ENCODE measurements at places on chromosomes 6 and 20.

DNA sequence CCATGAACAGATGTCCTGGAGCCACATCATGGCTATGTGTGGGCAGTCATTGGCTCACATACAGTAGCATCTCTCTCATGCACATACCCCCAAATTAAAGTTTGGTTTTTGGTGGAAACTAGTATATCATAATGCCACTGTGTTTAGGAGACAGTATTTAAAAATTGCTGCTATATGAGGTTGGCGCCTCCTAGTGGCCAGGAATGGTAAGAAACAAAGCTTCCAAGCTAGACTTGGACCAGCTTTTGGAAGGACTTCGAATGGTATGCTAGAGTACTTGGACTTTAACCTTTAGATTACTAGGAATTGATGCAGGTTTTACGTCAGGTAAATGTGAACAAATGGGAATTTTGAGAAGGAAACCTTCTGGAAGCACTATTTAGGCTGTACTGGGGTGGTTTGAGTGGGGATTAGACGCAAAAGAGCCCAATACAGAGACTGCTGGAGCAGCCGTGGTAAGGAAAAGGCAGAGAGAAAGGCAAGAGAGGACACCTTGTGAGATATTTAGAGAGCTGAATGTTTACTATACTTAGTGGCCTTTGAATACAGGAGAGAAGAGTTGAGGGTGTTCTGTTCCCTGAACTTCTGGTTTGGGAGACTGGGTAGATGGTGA, 23.8 kb downstream of the PRSS35 start:
- DNase-seq = no peak

GRCh38 chr20:4053071-4053919, 37.9 kb upstream of the RNF24 start:
- DNase-seq = no peak

DNA sequence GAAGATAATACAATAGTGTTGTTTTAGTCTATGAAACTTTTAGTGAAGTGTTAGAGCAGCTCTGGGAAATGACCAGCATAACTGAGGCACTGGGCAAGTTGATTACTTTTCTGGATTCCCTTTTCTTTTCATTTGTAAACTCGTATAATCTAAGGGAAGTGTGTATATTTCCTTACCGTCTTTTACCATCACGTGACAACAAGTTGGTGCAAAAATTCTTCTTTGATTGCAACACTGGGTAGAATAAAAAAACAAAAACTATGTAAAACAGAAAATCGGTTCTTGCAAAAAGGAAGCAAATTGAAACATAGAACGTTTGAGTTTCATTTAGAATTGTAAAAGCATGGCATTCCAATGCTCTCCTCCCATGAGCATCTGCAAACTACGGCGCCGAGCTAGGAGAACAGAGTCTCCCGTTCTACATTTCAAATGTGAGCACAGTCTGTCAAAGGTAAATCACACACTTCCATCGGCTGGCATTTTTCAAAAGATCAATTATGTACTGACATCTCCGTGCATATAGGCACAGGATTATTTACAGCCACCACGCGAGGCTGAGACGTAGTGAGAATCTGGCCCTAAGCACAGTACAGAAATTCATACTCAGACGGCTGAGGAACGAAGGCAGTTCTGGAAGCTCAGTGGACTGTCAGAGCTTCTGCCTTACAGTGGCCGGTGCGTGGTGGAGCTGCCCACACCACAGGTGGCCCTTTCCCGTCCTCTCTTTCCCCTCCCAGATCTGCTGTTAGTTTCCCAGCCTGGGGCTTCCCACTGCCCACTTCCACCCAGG, 314.0 kb downstream of the BMP7 start:
- no peak for DNase-seq

DNA sequence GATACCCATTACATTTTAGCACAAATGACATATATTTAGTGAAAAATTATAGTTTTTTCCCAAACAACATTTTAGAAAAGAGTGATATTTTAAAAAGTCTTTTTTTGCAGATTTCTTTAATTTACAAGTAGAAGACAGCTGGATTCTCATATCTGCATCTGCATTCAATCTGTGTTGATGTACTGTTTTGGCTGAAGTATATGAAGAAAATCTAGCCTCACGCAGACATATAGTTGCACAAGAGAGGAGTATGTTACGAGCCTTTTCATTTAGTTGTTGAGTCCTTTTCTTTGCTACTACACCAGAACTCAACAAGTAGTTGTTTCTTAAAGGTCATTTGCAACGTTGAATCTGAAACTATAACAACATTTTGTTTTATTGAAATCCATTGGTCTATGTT, 314.3 kb upstream of the SUPT3H start:
- DNase-seq = no peak

- DNase-seq = no peak
Observed at GRCh38 chr20:8964959-8965562, 103.8 kb upstream of the PLCB4 start.

GRCh38 chr6:24859132-24859531, 60.4 kb upstream of the ARMH2 start:
- no peak for DNase-seq

- no peak for DNase-seq
Observed at GRCh38 chr6:137755284-137755683, 111.8 kb upstream of the TNFAIP3 start.

GRCh38 chr6:149400050-149400449, at the start of gene SUMO4:
Gene SUMO4 (plus strand): TSS chr6:149400262. CDS start chr6:149400392, 130 bp downstream.
- DNase-seq = no peak

DNA sequence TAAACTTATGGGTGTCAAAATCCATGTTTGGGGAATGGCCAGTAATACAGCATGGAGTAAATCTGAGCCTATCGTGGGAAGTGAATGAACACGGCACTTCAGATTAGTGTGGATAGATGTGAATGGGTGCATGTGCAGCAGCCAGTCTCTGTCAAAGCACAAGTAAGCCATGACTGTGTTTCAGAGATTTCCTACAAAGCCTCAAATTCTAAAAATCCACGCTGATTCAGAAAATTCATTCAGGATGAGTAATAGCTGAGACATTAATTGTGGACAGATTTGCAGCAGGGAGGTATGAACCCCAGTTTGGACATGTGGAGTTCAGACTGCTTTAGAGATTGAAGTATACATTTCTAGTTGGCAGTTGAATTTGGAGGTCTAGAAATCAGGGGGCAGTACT, 115.1 kb downstream of the QKI start:
- DNase-seq = no peak

DNA sequence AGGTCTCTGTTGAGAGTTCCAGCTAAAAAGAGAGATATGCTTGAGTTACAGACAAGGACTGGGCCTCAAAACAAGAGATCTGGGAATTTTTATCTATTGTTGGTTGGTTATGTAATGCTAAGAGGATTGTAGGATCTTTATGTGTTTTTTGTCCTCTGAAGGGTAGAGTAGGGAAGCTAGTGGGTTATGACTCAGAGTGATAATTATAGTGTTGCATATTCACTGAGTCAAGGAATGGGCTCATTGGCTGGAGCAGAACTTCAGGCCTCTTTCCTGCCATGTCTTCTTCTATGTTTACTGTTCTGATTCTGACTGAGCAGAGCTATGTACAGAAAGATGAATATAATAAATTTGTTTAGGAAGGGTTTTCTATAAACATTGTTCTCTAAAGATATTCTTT, 66.1 kb upstream of the NOX3 start:
- DNase-seq = no peak

- DNase-seq = no peak
Observed at GRCh38 chr20:5148581-5148980, 21.8 kb downstream of the CDS2 start.
